ENCODE measurements at places on chromosomes 7 and 10.

- no peak for DNase-seq
Measured at GRCh38 chr7:114821030-114821900, 100.6 kb upstream of the MDFIC start.

DNA sequence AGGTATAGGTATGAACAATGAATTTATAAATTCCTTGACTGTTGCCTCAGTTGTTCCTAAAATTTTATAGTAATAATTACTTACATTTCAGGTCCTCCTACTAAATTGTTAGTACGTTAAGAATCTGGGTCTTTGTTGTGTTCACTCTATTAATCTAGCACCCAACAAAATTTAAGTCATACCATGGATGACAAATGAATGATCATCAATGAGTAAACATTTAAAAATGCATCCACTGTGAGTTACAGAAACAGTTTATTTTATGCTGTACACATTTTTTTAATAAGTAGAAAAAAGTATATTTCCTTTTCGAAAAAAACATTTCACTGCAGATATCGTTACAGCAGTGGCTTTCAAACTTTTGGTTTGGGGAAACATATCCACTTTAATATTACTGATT lies 265.2 kb downstream of the PCLO start:
- no peak for DNase-seq

- no peak for DNase-seq
Measured at GRCh38 chr10:47421057-47421952, 37.2 kb upstream of the ZNF488 start.

- no peak for DNase-seq
Measured at GRCh38 chr7:114243646-114244045, 171.0 kb upstream of the FOXP2 start.

DNA sequence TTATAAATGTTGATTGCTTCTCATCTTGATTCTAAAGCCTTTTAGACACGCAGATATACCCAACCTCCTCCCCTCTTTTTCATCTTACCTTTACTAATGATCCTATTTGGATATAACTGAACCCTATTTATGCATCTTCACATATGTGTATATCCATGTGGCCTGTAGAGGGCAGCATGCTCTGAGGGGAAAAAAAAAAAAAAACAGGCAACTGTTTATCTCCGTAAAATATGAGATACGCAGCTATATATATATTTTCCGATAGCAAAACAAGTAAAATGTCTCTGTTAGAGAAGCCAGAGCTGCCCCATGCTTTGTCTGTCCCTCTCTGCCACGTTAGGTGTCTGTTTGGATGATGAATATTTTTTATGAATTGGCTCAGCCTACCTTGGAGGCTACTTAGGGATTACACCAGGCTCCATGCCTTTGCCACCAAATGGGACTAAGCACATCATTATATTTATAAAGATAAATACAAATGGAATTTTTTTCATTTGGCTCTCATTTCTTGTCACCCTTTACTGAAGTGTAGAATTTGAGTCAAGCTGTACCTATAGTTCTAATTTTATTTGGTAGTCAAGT lies 174.8 kb upstream of the FZD1 start:
- DNase-seq = no peak

DNA sequence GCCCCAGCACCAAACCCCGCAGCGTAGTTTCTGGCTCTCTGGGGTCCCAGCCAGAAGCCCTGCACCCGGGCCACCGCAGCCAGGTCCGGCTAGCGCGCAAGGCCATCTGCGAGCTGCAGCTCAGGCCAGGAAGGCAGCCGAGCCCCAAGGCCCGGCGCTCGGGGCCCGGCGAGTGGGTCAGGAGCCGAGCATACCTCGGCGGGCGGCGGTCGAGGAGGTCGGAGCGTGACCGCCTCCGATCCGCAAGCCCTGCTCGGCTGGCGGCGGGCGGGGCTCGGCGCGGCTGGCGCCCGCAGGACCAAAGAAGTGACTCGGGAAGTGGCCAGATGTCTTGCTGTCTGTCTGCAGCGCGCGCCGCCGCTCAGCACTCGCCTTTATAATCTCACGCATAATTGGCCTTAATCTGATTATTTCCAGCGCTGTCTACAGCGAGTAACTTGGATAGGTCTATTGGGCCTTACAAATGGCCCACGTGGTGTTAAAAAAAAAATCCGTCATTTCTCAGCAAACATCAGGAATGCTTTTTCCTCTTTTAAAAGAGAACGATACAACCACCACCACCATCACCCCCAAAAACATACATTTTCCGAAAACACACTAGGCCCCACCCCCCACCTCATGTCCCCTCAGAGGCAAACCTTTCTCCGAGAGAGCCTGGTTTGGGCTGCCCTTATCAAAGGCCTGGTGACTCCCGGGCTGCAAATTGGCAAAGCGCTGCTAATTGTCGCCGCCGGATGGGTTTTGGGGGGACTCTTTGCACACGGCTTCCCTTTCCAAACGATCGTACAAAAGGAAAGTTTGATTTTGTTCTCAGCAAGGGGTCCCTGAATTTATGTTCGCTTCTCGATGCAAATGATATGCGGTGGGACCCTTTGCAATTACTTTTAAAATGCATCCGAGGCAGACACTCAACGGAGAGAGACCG lies at the start of gene DRGX:
TSS of gene DRGX (minus strand) at position 349 of the 925 bp plus-strand sequence. CDS start 649 bp downstream, outside the sequence.
- DNase-seq = no peak

DNA sequence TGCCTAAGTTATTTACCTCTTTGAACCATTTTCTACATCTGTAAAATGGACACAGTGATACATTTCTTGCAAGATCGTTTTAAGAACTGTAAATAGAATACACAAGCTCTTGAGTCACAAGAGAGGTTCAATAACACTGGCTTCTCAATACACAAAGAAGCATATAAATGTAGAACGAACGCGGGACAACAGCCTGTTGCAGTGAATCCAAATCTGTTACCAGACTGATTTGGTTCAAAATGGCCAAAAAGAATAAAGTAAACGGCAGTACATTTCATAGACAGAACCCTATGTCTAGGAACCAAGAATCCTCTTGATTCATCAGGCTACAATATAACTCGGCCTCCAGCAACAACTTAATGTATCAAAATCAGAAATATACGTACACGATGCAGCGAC lies 701 bp downstream of the MTPAP start:
- DNase-seq = no peak

GRCh38 chr10:3868271-3868664 lies 83.3 kb upstream of the KLF6 start:
- no peak for DNase-seq

GRCh38 chr7:34059136-34059828 lies 153.9 kb downstream of the BMPER start:
- DNase-seq = no peak

- no peak for DNase-seq
Measured at GRCh38 chr7:124893140-124893827, 36.3 kb downstream of the POT1 start.

GRCh38 chr7:40827222-40828085 lies 692.6 kb downstream of the SUGCT start:
- DNase-seq = no peak

DNA sequence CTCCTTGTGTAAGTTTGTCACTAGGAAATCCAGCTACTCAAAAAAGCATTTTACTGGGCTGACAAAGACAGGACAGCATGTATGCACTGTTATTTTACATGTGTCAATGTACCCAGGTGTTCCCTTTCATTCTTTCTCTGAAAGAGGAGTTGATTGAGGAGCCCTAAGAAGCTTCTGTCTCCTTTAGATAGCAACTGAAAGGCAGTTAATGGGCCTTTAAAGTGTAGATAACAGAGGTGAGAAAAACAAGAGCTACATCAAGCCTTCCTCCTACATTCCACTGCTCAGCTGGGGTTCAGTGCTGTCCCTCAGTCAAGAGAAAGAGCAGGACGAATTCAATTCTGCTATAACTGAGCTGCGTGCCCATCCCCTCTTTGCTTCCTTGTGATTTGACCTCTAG lies 12.8 kb upstream of the WIPF3 start:
- no peak for DNase-seq

- no peak for DNase-seq
Measured at GRCh38 chr7:128755075-128755818, 16.1 kb downstream of the CALU start.

- DNase-seq = no peak
Measured at GRCh38 chr7:101823096-101823495, 5.7 kb downstream of the CUX1 start.

GRCh38 chr7:30656006-30656957 lies 26.0 kb downstream of the CRHR2 start:
- DNase-seq = no peak

DNA sequence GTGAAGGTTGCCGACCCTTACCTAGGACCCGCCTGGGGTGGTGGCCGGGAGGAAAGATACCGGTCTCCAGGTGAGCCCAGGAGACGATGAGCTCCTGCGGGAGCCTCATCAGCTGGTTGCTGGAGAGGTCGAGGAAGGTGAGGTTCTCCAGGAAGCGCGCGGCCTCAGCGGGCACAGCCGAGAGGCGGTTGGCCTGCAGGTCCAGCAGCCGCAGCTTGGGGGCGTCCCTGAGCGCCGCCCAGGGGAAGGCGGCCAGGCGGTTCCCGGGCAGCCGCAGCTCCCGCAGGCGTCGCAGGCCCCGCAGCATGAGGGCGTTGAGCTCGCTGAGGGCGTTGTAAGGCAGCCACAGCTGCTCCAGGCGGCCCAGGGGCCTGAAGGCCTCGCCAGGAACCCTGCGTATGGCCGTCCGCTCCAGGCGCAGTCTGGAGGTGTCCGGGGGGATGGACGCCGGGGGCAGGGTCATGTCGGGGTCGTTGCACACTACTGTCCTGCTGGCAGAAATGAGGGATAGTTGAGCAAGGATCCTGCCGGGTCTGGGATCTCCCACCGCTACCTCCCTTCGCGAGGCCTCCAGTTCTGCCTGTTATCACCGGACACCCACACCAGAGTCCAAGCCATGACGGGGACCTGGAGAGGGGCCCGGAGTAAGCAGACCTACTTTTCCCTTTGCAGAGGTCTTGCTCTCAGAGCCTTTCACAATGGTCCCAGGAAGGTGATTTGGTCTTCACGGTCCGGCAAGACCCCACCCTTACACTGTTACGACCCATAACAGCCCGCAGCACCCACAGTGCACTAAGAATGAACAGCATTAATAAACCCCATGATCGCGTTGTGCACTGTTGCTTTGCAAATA lies 3.9 kb downstream of the LRIT1 start:
- no peak for DNase-seq

DNA sequence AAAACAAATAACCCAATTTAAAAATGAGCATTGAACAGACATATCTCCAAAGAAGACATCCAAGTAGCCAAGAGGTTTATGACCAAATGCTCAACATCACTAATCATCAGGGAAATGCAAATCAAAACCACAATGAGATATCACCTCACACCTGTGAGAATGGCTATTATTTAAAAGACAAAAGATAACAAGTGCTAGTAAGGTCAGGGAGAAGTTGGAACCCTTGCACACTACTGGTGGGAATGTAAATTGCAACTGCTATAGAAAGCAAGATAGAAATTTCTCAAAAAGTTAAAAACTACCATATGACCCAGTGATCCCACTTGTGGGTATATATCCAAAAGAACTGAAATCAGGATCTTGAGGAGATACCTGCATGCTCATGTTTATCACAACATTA lies 49.5 kb downstream of the SGMS1 start:
- no peak for DNase-seq

DNA sequence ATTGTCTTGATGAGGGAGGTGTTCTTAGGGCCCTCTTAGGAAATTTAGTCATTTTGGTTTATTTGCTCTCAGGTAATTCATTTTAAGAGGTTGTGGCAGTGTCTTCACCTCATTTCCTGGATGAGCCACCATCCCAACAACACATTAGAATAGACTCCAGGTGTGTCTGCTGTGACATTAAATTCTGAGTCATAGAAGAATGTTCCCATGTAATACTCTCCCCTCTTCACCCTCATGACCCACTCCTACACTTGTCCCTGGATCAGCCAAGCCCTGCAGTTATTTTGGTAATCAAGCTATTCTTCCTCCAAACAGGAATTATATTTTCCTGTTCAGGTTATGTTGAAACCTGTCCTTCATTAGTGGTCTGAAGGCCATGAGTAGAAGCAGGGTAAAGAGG lies 944.1 kb downstream of the SORCS3 start:
- no peak for DNase-seq

DNA sequence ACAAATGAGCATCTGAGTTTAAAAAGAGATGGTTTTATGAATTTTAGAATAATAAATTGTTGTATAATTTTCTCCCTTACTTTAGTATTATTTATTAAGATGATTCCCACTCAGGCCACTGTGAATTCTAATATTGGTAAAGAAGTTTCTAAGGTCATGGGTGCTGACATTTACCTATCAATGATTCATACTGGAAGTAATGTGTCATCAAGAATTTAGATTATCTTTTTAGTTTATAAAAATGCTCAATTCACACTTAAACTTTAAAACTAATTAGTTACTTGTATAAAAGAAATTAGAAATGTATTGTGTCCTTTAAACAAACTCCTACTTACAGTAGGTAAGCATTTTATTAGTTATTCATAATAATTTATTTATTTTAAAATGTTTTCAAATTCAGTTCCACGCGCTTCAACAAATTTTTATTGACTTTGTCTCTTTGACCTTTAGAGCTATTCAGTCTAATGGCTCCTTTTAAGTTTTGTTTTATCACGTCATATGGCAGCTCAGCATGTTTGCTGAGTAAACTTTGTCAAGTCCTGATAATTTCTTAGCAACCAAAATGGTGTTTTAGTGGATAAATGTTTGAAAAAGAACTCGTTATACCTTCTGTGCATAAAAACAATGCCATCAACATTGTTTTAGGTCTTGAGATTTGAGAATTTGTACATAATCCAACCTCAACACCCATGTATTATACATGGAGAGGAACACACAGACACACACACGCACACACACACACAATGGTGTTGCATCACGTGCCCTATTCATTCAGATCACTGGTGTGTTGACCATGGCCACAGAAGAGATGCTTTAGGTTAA lies 15.1 kb upstream of the MRC1 start:
- peak; percentile 9 for DNase-seq

- DNase-seq = no peak
Measured at GRCh38 chr7:132030086-132030568, 473.7 kb upstream of the PODXL start.

DNA sequence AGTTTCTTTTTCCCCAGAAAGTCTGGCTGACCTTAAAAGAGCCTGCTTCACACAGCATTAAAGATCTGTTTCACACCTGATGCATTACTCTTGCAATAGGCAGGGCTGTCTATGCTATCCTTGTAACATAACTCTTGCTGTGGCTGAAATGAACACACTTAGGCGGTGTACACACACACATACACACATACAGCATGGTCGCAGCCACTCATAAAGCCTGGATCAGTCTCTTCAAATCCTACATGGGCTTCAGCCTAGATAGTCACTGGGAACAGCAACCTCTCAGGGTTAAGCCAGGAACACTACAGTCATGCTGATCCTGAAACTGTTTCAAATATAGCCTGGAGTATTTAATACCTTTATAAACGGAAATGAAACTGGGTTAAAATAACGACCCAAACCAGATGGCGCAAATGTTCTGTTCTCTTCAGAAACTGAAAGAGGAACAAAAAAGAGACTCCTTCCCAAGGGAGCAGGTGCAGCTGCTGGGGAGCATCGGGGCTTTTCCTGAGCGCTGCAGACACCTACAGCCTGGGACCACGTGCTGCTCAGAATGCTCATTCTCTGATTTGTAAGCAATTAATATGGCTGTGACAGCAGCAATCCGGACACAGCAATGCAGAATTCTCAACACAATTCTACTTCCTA lies 61.0 kb upstream of the SFMBT2 start:
- DNase-seq = no peak

- DNase-seq = no peak
Measured at GRCh38 chr10:48400129-48400849, 93.8 kb downstream of the MAPK8 start.
